Activated CD8-positive, alpha-beta memory T cell treated with anti-CD3 and anti-CD28 coated beads for 1 hour (primary cell): ENCODE measurements at places on chromosomes 5 and 9.

DNA sequence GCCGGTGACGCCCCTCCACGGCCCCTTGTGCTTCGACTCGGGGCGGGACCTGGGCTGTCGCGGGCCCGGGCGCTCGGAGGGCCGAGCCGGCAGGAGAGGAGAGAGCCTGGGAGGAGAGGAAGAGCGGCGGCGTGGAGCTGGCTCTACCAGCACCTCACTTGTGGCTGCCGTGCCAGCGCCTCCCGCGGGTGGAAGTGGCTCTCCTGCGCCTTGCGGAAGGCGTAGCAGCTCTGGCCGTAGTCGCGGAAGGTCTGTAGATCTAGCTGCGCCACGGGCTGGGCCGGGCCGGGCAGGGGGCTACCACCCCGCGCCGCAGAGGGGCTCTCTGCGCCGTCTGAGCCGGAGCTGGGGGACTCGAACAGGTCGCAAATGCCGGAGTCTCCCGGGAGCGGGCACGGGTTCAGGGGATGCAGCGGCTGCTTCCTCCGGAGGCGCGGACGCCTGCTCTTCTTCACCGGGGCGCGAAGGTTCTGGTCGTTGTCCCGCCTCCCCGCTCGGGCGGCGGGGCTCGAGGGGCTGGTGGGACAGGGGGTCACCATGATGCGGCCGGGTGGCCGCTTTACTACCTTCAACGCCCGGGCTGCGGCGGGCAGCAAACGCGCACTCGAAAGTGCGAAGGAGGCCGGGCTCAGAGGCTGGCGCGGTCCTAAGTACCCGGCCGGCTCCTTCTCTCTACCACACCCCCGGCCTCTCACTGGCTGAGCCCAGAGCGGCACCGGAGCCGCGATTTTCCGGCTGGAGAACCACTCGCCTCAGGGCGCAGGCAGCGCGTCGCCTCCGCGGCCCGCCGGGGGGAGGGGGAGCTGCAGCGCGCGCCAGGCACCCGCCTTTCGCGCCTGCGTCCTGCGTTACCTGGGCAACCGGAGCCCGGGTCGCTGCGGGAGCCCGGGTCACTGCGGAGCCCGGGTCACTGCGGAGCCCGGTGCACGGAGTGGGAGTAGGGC is at the start of gene CCNO:
TSS of gene CCNO (minus strand) at position 624 of the 944 bp plus-strand sequence. CDS start at position 539, 85 bp downstream.
- DNase-seq, result no peak

GRCh38 chr5:158155811-158156505 is 297.0 kb upstream of the CLINT1 start:
- DNase-seq, result no peak

DNA sequence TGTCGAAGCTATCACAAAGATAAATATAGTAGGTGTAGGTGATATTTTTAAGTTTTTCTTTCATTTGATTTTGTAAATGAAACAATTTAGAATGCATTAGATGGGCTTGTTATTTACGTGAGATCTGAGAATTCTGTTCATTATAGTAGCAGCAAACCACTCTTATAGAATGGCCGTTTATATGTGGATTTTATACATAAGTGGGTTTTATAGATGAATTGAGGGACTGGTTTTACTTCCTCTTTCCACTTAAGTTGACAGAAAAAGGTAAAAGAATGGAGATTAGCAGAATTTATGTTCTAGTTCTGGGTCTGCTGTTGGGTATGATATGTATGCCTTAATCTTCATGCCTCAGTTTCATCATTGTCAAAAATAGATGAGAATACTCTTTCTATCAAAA is 5.6 kb downstream of the RMI1 start:
- no peak for DNase-seq

DNA sequence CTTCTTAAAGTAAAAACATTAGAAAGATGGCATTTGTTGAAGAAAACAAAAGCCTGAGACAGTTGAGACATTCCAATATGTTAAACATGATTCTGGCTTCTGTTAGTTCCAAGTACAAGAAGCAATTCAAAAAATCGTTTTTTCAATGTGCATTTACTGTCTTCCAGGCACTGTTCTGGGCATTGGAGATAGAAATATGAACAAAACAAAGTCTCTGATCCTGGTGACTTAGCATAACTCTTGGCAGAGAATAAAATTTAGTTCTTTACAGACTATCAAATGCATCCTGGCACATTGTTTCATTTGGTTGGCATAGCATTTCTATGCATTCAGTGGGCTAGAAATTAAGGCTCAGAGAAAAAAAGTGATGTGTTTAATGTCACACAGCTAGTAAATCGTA is 77.5 kb downstream of the VCAN start:
- no peak for DNase-seq

DNA sequence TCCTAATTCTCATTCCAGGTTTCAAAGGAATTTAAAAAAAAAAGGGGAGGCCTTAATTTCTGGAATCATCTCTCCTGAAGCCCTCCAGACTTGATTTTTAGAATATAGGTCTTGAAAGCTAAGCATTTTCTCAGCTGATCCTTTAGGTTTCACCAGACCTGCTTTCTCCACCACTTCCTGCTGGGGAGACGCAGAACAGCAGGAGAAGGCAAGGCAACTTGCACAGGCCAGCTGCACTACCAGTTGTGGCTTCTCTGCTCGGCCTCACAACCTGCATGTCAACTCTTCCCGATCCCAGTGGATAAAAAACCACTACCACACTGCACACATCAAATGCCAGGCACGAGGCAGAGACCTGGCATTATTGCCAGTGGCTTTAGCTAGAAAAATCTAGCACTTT is 119.8 kb downstream of the SIL1 start:
- DNase-seq, result no peak

GRCh38 chr9:68427216-68427977 is 71.0 kb downstream of the PGM5 start:
- DNase-seq, result no peak

DNA sequence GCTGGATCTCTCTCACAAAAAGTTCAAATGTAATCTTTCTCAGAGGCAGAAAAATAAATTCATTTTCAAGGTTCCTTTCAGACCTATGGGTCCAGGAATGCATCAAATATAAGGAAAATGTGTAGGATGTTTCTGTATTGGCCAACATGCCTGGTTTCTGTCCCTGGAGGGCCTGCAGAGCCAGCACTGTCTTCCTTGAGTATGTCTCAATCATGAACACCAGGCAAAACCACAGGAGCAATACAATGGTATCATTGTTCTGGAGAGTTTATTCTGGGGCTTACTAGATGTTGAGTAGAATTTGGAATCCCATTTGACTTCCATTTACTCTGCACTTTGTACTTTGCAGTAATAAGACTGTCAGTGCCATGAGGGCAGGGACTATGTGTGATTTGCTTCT is 23.5 kb downstream of the INSYN2B start:
- DNase-seq, result no peak

GRCh38 chr5:140182075-140182711 is 7.2 kb downstream of the CYSTM1 start:
- DNase-seq, result no peak

DNA sequence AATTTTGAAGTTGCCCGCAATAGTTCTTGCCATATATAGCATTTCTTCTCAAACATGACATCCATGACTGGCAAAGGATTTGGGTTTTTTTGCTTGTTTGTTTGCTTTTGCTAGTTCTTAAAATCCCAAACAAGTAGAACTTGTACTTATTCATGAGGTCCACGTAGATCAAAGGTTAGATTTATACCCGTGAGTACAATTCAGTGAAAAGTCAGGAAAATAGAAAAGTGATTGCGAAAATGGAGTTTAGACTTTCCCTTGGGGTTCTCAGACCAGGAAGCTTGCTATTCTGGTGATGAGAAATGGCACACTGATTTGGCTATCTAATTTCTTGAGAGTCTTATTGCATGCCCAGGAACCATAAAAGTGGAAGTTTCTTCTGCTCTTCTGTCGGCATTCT is 304.7 kb downstream of the CTNND2 start:
- DNase-seq, result no peak

- no peak for DNase-seq
Observed at GRCh38 chr5:178673801-178674295, 47.0 kb upstream of the CLK4 start.

GRCh38 chr5:120139039-120139438 is 325.1 kb upstream of the PRR16 start:
- DNase-seq, result no peak

GRCh38 chr5:97245386-97245785 is 62.3 kb upstream of the RIOK2 start:
- no peak for DNase-seq

DNA sequence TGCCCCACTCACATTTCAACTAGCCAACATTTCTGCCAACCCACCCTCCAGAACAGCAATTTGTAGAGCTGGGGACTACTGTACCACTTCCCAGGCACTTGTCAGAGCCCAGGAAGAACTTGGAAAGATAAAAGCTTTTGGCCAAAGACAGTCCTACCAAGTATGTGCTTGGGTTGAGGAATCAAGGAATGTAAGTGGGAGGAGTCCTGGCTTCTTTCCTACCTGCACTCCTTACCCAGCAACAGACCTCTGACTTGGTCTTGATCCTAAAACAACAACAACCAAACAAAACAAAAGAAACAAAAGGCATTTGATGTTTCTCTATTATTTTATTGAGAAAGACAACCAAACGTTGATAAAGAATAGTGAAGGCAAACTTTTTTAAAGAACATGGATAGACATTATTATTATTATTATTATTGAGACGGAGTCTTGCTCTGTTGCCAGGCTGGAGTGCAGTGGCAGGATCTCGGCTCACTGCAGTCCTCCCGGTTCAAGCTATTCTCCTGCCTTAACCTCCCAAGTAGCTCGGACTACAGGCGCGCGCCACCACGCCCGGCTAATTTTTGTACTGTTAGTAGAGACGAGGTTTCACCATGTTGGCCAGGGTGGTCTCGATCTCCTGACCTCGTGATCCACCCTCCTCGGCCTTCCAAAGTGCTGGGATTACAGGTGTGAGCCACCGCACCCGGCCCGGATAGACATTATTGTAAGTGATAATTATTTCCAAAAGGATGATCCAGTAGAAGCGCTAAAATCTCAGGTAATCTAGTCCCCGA is 33.5 kb downstream of the ANXA2R start:
- DNase-seq, result no peak

- DNase-seq, result no peak
Observed at GRCh38 chr5:107630184-107630583, 40.6 kb downstream of the EFNA5 start.

DNA sequence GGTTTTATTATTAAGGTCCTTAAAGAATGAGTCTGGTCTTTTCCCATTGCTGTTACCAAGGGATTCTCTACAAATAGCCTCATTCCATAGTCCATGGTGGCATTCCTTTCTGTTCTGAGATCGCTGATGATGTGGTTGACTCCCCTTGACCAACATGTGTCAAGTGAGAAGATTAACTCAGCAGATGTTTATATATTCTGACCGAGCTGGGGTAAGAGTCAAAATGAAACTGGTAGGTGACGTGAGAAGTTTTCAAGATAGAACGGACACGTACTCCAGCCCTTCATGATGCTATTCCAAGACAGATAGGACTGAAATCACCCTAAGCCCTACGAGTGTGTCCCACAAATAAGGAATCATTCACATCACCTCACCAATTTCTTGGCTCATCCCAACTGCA is 155.5 kb upstream of the WWC1 start:
- DNase-seq, result no peak

DNA sequence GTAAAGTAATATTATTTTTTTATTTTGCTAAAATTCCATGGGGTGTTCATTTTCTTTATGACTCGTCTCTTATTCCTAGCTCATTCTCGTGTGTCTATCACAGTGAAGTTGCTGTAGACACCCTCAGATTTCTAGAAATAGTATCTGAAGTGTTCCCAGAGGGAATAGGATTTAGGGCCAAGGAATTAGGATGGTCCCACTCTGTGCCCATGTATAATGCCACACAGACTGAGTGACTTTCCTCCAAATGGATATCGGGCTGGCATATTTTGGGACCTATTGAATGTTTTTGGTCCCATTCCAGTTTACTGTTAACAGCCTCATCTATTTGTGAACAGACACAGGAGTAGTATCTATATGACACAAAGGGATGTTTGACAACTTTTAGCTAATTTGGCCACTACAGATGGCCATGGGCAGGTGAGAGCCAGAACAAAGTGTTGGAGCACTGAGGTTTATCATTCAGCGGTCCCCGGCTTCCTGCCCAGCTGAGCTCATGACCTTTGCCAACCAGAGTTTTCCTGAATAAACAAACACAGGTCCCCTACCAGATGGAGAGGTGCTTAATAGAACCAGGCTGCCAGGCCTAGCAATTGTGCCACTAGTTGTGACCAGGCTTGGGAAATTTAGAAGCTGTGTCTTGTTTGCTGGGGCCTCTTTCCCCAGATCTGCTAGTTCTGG is 46.9 kb downstream of the MAP1B start:
- no peak for DNase-seq

DNA sequence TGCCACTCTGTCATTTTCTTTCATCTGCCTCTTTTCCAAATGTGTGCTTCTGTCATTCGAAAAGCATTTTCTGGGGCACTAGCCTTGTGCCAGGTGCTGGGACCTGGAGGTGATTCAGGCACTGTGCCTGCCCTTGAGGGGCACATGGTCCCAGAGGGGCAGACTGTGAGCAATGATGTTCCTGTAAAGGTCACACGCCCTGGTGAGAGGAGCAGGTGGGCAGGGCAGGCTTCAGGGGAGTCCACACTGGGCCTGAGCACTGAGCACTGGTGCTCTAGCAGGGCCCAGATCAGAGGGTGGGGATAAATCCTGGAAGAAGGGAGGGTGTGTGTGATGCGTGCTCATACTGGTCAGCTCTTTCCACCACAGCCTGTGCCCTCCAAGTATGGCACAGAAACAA is 77.8 kb downstream of the COL15A1 start:
- no peak for DNase-seq

- no peak for DNase-seq
Observed at GRCh38 chr5:174625591-174626350, 98.6 kb upstream of the MSX2 start.

DNA sequence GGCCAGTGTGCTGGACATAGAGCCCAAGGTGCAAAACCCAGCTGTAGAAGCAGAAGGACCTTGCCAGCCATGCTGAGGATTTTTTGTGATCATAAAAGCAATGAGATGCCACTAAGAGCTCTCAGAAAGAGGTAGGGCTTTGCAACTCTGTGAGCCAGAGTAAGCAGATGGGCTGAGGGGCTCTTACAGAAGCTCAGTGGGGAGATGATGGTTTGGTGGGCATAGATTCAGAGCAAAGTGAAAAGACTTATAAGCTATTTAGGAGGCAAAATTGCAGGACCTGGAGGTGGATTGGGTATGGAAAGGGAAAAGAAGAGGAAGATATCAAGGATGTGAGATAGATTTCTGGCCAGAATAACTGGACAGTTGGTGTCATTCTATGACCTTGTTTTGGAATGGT is 302.0 kb downstream of the NTRK2 start:
- DNase-seq, result no peak

GRCh38 chr9:4668604-4669003 is 2.3 kb upstream of the SPATA6L start:
- DNase-seq, result no peak

GRCh38 chr5:180618487-180618828 is 27.2 kb upstream of the SCGB3A1 start:
- DNase-seq, result no peak
